Astrocyte of the cerebellum (primary cell): ENCODE measurements at places on chromosomes 13 and 19.
A peak's percentile ranks its signal among the peaks of the same experiment; 100 is the strongest.

- DNase-seq: no peak
Observed at GRCh38 chr13:102260256-102260655, 141.6 kb downstream of the FGF14 start.

GRCh38 chr13:97376981-97377380 lies 57.0 kb upstream of the RAP2A start:
- no peak for DNase-seq

DNA sequence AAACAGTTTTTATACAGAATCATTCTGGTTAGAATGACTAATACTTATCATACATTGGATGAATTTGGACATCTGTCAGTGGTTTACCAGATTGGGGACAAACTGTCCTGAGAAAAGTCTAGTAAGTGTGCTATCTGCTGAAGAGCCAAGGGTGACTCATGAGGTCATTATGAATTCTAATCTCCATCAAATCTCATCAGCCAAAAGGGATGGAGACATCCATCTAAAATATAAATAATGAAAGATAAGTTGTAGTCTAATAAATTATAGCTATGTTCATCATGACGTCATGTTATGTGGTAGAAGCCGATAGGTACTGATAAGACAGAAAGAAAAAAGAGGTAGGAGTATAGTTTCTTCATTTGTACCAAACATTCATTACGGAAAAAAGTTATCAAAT lies 804.4 kb downstream of the PCDH9 start:
- DNase-seq: no peak

GRCh38 chr13:77143431-77143830 lies 116.5 kb upstream of the FBXL3 start:
- DNase-seq: no peak

GRCh38 chr19:36169084-36169760 lies 17.0 kb upstream of the COX7A1 start:
- DNase-seq: no peak

- DNase-seq: no peak
Observed at GRCh38 chr19:47492137-47492533, 8.1 kb upstream of the KPTN start.

GRCh38 chr19:17266589-17266974 lies 661 bp upstream of the BABAM1 start:
- no peak for DNase-seq

DNA sequence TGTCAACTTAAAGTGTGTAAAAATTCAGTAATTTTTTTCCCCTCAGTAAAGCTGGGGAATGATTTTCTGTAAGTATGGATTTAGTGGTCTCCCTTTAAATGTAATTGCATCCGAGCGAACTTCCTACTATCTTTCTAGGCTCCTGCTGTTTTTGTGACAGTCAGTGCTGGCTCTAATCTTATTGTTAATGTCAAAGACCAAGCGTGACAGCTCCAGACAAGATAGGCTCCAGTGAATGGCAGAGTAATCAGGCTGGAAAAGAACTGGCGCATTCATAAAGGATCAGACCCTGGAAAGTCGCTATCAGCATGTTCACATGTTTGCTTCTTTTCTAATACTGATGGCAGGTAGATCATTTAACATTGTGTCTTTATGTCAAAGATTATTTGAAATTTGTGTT lies 908.0 kb upstream of the ATXN8OS start:
- DNase-seq: no peak

DNA sequence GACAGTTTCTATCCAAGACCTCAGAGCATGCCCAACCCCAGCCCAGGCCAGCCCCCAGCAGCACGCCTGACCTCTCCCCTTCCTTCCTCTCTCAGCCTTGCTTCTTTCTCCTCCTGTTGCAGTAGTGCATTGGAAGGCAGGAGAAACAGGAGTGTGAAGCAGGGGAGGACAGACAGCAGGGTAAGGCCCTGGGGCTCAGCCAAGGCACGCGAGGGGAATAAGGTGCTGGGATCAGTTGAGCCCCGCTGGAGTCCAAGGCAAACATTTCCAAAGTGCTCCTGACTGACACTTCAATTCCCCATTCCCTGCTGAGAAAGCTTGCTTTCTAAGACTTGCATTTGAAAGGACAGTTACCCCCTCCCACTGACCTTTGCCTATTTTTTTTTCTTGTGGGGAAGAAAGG lies 73.1 kb upstream of the OLFM4 start:
- no peak for DNase-seq

DNA sequence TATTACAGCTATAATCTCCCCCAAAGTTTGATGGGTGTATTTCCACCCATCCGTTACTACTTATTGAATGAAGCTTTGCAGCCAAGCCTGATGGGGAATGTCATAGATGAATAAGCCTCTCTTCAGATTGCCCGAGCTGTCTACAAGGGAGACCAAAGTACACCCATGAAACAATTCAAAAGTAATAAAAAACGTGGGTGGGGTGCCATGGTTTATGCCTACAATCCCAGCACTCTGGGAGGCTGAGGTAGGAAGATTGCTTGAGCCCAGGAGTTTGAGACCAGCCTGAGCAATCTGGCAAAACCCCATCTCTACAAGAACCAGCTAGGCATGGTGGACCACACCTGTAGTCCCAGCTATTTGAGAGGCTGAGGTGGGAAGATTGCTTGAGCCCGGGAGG lies 419.2 kb downstream of the FGF9 start:
- no peak for DNase-seq

DNA sequence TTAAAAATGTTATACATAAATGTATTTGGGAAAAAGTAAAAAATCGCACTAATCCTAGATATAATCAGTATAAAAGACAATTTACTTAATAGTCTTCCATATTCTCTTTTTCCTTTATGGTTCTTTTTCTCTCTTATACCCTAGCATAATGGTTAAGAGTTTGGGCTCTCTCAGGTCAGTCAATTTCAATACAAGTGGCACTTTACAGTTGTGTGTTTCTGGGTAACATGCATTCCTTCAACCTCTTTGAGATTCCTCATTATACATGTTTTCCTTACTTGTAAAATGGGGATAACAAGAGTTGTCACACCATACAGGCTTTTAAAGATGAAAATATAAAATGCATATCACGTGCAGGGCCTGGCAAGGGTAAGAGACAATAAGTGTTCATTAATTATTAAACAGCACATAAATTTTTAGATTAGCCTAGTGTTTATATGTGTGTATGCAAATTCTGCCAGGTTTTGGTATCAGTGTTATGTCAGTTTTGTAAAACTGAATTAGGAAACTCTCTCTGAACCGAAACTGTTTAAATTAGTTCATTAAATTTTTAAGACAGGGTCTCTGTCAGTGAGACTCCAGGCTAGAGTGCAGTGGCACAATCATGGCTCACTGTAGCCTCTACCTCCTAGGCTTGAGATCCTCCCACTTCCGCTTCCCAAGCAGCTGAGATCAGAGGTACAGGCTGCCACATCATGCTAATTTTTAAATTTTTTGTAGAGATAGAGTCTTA lies 49.8 kb downstream of the ELF1 start:
- DNase-seq: no peak

- DNase-seq: no peak
Observed at GRCh38 chr13:90232291-90232690, 1115.2 kb upstream of the MIR17HG start.

GRCh38 chr13:39565036-39565949 lies 37.7 kb downstream of the LHFPL6 start:
- peak; percentile 89 for DNase-seq

GRCh38 chr13:94139393-94139995 lies 340.0 kb downstream of the DCT start:
- no peak for DNase-seq

DNA sequence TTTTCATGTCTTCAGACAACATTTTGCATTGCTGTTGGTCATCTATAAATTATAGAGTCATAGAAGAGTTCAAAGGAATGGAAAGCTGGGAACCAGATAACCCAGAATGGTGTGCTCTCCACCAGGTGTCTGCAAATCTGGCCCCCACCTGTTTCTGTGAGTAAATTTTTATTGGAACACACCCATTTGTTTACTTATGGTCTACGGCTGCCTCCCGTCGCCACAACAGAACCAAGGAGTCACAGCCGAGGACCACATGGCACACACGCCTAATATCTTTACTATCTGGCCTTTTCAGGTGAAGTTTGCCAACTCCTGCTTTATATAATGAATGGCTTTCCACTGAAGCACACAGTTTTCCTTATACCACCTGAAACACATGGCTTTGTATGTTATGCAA lies 58.2 kb downstream of the EFNB2 start:
- DNase-seq: no peak

DNA sequence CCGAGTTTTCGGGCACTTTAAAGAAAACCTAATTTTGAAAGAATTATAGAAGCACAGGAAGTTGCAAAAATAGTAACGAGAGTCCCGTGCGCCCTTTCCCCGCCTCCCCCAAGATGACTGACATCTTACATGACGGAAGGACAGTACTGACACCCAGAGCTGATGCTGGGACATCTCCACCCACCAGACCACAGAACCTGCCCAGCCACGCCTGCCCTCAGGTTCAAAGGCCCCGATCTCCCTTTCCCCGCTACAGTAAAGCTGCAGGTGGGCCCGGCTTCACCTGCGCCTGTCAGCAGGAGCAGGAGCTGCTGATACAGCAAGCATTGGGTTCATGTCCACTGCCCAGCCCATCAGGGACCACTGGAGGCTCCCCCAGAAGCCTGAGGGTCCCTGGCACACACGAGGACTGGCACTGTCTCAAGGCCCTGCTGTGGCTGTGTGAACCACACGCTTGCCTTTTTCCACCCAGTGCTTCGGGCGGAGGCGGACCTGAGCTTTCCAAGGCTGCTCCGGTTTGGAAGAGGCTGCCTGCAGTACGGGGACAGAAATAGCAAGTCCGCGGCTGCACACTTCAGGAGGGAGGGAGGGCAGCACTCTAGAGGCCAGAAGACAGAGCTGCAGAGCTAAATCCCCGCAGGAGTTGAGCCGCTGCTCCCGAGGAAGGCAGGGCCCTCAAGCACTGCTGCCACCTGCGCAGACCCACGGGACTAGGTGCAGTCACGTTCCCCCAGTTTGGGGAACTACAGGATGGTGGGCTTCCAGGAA lies 8.7 kb downstream of the MAP2K2 start:
- DNase-seq: no peak

DNA sequence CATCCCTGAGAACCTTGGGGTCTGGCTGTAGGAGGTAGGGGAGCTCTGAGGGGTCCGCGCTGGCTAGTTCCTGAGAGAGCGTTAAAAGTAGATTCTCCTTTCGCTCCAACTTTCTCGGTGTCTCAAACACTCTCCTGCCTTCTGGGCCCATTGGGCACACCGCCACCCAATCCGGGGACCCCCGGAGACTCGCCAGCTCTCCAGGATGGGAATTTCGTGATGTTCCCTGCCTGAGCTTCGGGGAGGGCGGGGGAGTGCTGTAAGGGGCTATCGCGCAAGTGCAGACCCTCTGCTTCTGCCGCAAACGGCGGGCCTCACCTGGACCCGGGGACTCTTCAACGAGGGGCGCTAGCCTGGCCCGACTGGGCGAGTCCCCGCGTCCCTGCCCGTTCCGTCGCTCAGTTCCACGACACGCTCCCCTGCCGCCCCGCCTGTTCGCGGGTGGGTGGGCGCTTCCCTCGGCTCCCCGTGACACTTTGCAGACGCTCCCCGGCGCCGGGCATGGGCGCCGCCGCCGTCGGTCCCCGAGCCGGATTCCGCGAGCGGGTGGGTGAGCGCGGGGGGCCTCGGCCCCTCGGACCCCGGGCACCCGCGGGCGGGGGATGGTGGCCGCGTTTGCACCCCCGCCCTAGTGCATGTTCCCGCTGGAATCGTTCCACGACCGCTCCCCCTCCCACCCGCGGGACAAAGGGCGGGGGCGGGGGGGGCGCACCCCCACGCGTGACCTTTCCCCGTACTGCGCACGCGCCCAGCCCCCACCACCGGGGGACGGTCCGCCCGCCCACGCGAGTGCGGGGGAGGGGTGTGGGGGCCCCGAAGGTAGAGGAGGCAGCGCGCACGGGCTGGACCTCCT lies at the start of gene CCDC106:
CCDC106 (plus strand) TSS at position 481 of the 853 bp plus-strand sequence. CDS start 835 bp downstream, outside the sequence.
- DNase-seq: no peak

GRCh38 chr13:101453784-101454201 lies 1.3 kb downstream of the ITGBL1 start:
- no peak for DNase-seq
